ENCODE measurements at places on chromosomes 6 and 20.

GRCh38 chr20:11155156-11155756 lies 481.5 kb upstream of the JAG1 start:
- no peak for DNase-seq

DNA sequence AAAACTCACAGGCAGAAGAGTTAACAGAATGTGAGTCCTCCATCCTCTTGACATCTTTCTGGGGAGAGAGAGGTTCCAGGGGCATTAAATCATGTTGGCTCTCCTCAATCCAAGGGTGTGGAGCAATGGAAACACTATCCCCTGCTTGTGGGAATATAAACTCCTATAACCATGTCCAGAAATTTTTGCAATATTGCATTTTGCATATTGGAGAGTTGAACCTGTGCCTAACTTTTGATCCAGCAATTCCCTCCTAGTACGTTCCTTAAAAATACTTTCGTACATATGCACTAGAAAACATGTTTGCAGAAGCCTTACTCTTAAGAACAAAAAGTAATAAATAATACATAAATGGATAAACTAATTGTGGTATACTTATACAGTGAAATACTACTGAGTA lies 56.3 kb upstream of the FAM184A start:
- no peak for DNase-seq

DNA sequence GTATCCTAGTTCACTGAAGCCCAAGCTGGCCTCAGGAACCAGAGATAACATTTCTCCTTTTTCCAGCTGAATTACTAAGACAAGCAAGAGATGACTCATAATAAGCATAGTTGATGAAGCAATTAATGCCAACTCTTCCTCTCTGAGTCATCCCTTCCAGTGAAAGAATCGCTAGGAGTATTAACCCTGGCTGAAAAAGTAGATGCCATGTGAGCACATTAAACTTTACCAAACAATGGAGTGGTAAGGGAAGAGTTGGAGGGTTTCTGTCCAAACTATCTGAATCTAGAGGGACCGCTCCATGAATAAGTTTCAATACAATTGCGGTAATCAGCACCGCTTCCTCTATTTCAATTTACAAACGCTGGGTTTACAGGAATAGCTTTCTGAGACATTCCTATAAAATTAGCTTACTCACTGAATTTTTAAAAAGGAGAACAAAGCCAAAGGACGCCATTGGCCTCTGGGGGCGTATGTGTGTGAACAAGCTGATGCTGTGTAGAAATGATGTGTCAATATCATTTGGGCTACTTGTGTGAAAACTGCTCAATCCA lies 48.3 kb downstream of the ATXN1 start:
- DNase-seq, result peak; percentile 39

GRCh38 chr6:140059947-140060346 lies 685.5 kb upstream of the CITED2 start:
- no peak for DNase-seq

DNA sequence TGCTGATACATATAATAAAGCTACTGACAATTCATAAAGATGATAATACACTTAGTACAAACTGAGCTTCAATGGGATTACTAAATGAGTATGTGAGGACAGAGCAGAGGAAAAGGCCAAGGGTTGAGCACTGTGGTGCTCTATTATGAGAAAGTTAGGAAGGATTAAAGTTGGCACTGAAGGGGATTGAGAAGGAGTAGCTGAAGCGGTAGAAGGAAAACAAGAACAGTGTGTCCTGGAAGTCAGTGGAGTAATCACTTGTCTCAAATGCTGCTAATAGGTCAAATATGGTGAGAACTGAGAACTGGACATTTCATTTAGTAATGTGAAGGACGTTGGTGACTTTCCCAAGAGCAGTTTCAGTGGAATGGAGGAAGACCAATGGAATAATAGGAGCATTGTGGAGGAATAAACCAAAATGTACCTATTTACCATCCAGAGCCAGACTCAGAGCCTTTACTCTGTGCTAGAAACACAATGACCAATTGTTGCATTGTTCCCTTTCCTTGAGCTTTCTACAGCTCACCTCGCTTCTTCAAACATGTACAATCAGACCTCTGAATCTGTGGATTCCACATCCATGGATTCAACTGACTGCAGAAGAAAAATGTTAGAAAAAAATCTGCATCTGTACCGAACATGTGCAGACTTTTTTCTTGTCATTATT lies 255.9 kb downstream of the LAMA2 start:
- DNase-seq, result no peak

- no peak for DNase-seq
Measured at GRCh38 chr6:10111975-10112374, 302.9 kb downstream of the TFAP2A start.

- no peak for DNase-seq
Measured at GRCh38 chr20:12875510-12875909, 133.3 kb upstream of the SPTLC3 start.

- no peak for DNase-seq
Measured at GRCh38 chr20:17559338-17559737, 10.5 kb upstream of the DSTN start.

DNA sequence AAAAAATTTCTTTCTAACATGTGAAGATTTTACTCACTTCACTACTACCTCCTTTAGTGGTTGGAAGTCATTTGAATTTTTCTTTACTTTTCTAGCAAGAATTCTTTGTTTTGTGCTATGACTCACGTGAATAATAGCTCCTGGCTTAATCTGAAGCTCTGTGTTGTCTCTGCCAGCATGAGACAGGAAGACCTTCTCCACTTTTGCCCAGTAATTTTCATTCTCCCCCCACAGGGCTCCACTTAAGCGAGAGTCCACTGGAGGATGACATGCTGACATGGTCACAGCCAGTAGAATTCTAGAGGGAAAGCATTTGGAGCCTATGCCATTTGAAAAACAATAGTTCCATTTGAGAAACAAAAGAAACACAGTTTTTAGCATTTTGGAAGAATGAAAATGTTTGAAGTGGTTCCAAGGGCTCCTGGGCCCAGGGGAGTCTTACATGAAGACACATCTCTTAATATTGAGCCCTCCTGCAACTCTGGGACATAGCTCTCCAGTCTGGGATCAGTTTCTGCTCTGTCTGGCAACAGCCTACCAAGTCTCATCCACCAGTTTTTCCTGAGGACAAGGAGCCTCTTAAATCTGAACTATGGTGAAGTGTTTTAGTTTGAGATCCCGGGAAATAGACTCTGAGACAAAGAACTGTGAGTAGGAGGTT lies 231.4 kb downstream of the PAX1 start:
- no peak for DNase-seq

DNA sequence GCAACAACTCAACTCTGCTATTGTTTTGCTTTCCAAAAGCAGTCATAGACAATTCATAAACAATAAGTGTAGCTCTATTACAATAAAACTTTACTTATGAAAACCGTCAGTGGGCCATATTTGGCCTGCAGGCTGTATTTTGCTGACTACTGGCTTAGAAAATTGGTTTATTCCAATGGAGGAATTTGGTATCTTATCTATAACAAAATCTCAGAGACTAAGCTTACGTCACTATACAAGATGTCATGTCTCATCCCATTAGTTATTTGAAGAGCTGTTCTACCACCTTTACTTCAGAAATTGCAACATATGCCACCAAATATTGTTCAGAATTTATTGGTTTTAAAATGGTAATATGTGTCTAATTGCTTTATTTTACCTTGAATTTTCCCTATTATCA lies 436.9 kb downstream of the HTR1B start:
- DNase-seq, result no peak

DNA sequence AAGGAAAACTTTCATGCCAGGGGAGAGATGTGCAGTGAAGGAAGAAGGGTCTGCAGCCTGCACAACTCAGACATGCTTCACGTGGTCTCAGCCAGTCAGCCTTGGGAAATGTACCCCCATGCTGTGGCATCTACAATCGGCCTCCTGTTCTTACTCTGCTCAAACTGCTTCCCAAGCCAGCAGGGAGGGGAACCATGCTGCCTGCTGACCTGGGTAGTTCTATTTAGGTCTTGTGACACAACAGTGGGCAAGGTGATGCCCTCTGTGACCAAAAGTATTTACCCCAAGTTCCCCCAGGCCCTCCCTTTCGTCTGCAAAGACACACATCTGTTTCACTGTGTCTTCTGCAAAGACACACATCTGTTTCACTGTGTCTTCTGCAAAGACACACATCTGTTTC lies 106.9 kb downstream of the SLC23A2 start:
- DNase-seq, result no peak

- no peak for DNase-seq
Measured at GRCh38 chr6:104940238-104940892, 16.5 kb upstream of the LIN28B start.

DNA sequence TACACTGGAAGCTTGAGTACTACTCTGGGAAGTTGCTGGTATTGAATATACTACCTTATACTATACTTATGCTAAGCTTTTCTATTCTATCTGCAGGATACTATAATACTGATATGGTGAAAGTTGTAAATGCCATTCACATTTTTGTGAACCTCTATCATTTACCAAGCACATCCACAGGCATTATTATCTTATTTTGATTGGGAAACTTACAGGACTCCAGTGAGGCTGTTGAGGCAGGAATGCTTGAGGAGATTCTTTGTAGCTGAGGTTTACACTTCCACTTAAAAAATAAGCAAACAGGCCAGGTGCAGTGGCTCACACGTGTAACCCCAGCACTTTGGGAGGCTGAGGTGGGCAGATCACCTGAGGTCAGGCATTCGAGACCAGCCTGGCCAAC lies 442.9 kb downstream of the QKI start:
- DNase-seq, result no peak

- DNase-seq, result no peak
Measured at GRCh38 chr6:111722179-111722731, 116.6 kb upstream of the TRAF3IP2 start.

GRCh38 chr20:8212286-8212685 lies 80.2 kb downstream of the PLCB1 start:
- DNase-seq, result no peak

DNA sequence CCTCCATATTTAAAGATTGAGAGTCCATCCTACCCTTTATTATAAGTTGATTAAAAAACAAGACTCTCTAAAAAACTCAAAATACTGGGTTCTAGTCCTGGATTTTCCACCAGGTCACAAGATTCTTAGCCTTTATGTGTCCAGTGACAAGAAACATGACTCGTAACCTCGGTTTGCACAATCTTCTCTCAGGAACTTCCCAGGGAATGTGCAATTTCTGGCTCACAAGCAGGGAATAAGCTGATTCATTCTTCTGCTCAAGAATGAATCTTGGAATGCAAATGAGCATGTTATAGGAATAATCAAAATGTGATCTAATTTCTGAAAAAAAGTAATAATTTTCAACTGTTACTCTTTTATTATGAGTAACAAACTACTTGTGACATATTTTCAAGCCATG lies 45.1 kb downstream of the OGFRL1 start:
- no peak for DNase-seq

- peak; percentile 67 for DNase-seq
Measured at GRCh38 chr6:33418690-33419291, 884 bp upstream of the CUTA start.

- no peak for DNase-seq
Measured at GRCh38 chr20:59118855-59119254, 44.8 kb upstream of the ZNF831 start.

- no peak for DNase-seq
Measured at GRCh38 chr20:57990396-57990987, 238.0 kb downstream of the ANKRD60 start.

DNA sequence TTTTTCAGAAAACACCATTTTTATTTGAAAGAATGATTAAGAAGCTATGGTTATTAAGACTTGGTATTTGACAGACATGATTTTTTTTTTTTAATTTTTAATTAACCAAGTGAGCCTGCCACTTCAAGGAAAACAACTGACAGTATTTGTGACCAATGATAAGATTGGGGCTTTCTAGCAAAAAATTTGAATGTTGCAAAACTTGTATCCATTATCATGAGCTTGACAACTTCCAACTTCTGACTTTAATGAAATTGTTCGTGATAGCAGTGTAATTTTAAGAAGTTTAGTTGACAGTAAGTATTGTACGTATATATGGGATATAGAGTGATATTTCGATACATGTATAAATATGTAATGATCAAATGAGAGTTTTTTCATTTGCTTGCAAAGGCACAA lies 21.6 kb upstream of the POM121L2 start:
- DNase-seq, result no peak

DNA sequence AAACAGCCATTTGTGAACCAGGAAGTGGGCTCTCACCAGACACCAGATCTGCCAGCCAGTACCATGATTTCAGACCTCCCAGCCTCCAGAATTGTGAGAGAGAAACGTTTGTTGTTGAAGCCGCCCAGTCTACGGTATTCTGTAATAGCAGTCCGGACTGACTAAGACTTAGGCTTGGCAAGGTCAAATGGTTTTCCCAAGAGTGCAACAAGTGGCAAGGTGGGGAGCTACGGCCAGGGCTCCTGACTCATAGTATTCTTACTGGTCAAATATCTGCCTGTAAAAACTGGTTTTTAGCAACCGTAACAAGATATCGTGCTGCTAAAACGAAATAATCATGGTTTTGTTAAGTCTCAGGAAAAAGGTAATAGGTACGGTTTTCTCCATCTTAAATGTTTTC lies 37.8 kb downstream of the MCUR1 start:
- no peak for DNase-seq

- no peak for DNase-seq
Measured at GRCh38 chr6:168640768-168641167, 199.8 kb downstream of the SMOC2 start.

GRCh38 chr20:3011752-3012151 lies 31.7 kb upstream of the GNRH2 start:
- no peak for DNase-seq

DNA sequence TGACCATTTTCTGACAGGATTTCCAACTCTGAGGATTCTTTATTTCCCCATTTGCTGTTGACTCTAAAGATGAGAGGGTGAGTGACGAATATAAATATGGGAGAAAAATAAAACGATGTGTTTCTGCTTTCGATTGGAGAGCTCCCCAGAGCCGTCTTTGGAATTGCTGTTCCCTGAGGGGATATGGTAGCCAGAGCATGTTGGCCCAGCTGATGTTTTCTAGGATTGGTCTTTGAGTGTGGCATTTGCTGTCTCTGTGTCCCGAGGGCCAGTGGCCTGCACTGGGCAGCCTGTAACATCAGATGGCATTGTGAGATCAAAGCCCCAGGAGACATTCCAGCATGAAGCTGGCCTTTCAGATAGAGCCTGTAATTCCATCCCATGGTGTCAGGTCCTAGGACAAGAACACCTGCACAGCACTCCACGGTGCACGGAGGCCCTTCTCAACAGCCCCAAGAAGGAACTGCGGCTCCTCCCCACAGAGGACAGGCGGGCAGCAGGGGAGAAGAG lies 26.7 kb downstream of the PKIG start:
- DNase-seq, result no peak

- no peak for DNase-seq
Measured at GRCh38 chr6:92122746-92123145, 1296.6 kb downstream of the EPHA7 start.

DNA sequence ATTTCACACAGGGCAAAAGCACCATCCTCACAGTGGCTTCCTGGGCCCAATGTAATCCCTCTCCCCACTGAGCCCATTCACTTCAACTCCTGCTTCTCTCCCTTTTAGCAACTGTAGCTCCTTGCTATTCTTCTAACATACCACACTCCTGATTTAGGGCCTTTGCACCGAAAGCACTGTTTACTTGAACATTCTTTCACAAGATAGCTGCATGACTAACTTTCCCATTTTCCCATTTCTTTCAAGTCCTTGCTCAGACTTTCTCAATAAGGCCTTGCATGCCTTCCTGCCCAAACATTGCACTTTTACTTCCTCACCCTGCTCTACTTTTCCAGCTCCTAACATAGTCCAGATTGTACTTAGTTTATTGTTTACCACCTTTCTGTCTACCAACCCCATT lies 73.0 kb downstream of the SHPRH start:
- no peak for DNase-seq

- no peak for DNase-seq
Measured at GRCh38 chr6:1402369-1402768, 13.0 kb downstream of the FOXF2 start.

- DNase-seq, result no peak
Measured at GRCh38 chr6:63615590-63615989, 20.0 kb upstream of the PHF3 start.
